Bronchial epithelial cell (primary cell): ENCODE measurements at places on chromosomes 2 and 18.

- DNase-seq, result no peak
Measured at GRCh38 chr2:96506907-96507240, 1.7 kb upstream of the NEURL3 start.

DNA sequence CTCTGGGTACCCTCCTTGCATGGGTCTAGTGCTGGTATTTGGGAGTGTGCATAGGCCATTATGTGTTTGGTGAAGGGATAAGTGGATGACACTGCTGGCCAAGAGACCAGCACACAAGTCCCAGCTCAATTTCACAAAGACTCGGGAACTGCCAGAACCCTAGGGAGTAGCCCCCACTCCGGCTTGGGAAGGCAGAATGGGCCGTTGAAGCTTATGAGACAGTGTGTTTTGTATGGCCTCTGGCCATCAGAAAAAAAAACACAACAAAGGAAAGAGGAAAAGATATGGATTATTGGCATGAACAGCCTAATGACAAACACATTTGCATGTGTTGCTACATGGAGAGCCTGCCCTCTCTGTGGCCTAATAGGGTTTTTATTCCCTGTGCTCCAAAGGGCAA, 144.2 kb downstream of the TTC32 start:
- no peak for DNase-seq

DNA sequence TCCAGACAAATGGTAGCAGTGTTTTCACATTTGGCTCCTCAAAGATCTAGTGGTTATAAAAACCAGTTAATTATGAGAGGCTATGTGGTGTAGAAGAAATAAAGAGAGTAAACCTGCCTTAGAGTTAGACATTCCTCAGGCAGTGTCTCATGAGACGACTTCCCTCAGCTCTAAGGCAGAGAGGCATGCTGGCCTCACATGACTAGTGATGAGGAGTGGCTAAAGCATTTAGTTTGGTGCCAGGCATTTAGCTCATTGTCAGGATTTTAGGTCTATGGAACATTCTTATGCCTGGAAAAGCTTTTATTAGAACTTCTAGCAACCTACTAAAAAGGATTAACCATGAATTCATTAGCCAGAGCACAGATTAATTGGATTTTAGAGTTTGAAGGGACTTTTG, 90.3 kb downstream of the RPRM start:
- DNase-seq, result peak; percentile 11

GRCh38 chr18:38957736-38958135, 1392.1 kb upstream of the CELF4 start:
- DNase-seq, result no peak

DNA sequence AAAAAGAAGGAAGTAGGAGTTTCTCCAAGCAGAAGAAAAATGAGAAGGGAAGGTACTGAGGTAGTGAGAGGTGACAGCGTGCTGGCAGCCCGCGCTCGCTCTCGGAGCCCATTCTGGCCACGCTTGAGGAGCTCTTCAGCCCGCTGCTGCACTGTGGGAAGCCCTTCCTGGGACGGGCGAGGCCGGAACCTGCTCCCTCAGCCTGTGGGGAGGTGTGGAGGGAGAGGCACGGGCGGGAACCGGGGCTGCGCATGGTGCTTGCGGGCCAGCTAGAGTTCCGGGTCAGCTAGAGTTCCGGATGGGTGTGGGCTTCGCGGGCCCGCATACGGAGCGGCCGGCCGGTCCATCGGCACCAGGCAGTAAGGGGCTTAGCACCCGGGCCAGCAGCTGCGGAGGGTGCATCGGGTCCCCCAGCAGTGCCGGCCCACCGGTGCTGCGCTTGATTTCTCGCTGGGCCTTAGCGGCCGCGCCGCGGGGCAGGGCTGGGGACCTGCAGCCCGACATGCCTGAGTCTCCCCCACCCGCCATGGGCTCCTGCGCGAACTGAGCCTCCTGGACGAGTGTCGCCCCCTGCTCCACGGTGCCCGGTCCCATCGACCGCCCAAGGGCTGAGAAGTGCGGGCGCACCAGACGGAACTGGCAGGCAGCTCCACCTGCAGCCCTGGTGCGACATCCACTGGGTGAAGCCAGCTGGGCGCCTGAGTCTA, 11.1 kb upstream of the CYS1 start:
- no peak for DNase-seq

DNA sequence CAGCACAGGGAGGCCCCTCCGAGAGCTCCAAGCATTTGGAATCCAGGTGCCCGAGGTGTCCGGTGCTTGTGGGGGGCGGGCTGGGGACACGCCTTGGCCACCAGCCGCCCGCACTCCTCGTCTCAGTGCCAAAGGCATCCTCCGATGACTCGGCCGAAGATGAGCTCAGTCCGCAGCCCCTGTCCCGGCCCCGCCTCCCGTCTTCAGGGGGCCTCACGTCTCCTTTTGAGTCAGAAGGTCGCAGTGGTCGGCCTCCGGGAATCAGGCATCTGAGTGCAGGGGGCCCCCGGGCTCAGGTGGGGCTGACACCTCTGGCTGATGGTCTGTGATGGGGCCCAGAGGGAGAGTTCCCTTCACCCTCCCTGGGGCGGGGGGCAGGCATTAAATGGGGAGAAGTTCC, 74.8 kb downstream of the NFATC1 start:
- no peak for DNase-seq

GRCh38 chr18:26091047-26091630, 726 bp upstream of the SS18 start:
- DNase-seq, result no peak

GRCh38 chr18:25230658-25231326, 121.2 kb downstream of the ZNF521 start:
- DNase-seq, result peak; percentile 50

GRCh38 chr2:100786297-100786658, 33.7 kb upstream of the NPAS2 start:
- peak; percentile 90 for DNase-seq

GRCh38 chr2:171554991-171555615, 32.8 kb downstream of the CYBRD1 start:
- DNase-seq, result no peak

DNA sequence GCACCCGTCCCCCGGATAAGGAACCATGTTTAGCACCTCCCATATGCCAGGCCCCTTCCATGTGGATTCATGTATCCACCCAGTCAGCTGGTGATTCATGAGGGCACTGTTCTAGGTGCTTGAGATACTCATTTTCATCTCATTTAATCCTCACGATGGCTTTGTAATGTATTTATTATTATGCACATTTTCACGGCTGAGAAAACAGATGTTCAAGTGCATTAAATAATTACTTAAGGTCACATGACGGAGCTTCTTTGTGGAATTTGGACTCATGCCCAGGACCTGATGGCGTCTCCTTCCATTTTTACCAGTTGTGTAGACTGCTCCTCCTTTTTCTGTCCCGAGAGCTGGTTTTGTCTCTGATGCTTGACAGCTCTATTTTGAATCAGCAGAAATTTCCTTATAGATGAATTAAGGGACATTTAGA, 72.2 kb upstream of the RBM44 start:
- DNase-seq, result peak; percentile 68

GRCh38 chr2:64840426-64840881, 148.7 kb upstream of the SLC1A4 start:
- no peak for DNase-seq

DNA sequence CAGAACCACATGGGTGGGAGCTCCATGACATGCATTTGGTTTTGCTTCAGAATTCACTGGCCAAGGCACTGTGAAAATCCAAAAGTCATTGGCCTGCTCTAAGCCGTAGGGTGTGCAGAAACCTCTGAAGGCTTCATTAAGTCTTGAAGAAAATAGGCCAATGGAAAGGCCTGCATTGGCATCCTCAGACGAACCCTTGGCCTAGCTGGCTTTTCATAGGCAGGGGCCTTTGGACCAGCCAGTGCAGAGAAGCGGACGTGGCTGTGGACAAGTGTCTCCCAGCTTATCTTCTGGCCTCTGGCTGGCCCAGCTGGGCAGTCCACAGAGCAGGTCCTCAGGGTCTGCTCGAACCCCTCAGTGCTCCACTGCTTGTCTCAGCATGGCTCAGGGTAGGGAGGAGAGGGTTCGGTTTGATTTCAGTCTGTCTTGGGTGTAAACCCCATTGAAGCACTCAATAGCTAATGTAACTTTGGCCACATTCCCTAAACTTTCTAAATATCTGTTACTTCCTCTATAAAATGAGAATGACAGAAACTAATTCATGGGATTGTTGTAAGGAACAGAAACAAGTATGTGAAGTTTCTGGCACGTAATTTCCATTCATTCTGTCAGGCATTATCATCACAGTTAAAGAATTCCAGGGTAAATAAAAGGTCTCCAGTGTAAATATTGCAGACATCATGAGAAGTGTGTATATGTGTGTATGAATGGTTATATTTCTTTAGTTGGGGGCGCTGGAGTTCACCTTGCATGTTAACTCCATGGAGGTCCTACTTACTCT, 125.5 kb downstream of the TFCP2L1 start:
- DNase-seq, result peak; percentile 49

DNA sequence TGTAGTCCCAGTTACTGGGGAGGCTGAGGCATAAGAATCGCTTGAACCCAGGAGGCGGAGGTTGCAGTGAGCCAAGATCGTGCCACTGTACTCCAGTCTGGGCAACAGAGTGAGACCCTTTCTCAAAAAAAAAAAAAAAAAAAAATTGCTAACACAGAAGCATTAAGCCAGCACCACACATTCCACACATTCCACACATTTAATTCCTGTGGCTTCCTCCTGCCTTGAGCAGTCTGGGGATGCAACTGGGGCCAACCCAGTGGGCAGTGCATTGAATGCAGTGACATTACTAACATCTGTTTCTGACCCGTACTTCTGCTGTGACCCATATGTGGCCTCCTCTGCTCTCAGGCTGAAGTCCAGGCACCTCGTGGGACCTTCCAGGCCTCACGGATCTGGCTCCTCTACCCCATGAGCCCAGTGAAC, 107.0 kb downstream of the BCL2L11 start:
- DNase-seq, result no peak

DNA sequence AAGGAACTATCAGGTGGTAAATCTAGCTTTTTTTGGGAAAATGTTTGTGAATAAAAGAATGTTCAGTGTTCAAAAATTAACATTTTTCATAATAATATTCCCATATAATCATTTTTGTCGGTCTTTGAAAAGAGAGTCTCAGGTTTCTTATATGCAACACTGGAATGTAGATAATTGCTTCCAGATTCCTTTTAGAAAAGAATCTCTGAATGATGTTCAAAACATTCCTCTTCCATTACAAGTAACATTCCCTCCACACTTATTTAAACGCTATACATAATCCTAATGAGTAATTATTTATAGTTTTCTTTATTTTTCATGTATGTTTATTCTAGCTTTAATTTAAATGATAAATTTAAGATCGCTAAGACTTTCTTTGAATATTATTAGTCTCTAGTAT, 7.0 kb downstream of the ZSWIM2 start:
- DNase-seq, result no peak

DNA sequence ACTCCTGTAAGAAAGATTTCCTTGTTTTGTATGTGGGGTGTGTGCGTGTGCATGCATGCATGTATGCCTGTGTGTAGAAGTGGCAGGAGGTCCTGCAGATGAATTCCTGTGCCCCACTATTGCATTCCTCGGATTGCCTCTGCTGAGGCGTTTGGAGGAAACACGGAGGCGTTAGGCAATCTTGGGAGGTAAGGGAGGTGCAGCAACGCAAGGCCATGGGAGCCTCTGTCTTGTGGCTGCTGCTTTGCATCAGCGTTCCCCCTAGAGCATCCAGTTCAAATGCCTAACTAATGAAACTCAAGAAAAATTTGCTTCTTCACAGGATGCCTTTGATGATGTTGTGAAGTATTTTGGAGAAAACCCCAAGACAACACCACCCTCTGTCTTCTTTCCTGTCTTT, 80.0 kb downstream of the PRPF40A start:
- DNase-seq, result no peak

DNA sequence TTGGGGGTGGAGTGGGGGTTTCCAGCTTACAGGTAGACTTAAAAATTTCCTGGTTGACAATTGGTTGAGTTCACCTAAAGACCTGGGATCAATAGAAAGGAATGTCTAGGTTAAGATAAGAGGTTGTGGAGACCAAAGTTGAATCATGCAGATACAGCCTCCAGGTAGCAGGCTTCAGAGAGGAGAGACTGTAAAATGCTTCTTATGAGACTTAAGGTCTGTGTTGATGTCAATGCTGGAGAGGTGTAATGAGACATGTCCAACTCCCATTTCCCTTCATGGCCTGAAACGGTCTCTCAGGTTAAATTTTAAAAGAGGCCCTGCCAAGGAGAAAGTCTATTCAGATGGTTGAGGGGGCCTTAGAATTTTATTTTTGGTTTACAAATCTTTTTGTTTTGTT, 38.5 kb upstream of the RND3 start:
- peak; percentile 83 for DNase-seq

DNA sequence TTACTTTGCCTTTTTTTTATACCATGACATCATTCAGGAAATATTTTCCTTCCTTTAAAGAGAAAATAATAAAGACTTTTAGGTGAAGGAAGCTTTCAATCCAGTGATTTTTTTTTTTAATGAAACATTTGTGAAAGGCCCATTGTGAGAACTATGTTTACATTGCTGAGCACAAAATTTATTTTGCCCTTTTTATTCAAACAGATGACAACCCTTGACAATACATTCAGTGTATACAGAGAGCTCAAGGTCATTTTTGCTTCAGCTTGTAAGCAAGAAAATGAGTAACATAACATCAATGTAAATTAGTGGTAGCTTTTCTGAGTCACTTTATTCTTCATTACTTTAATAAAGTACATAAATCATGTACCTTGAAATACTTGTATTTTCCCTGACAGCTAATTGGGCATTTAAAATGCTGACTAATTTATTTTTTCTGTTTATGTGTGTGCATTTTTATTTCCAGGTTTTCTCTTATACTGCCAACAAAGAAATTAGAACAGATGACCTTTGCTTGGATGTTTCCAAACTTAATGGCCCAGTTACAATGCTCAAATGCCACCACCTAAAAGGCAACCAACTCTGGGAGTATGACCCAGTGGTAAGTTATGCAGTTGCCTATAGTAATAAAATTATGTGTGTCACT, 121.6 kb downstream of the GALNT1 start:
- no peak for DNase-seq

- no peak for DNase-seq
Measured at GRCh38 chr18:60247103-60247502, 125.5 kb downstream of the MC4R start.

DNA sequence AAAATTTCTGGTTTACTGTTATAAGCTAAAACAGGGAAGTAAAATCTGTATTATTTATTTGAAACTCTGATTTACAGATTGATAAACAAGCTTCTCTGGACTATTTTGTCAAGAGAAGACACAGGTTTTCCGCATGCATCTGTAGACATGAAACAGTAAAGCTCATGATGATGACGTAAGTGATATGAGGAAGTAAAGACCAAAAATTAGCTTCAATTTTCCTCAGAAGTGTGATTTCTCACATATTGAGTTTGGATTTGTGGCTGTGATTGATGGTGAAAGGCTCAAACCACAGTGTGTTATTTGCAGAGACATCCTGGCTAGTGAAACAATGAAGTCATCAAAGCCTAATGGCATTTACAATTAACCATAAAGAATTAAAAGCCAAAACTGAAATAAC, 12.6 kb upstream of the LONRF2 start:
- no peak for DNase-seq

- no peak for DNase-seq
Measured at GRCh38 chr18:78296166-78296565, 683.5 kb upstream of the SALL3 start.

DNA sequence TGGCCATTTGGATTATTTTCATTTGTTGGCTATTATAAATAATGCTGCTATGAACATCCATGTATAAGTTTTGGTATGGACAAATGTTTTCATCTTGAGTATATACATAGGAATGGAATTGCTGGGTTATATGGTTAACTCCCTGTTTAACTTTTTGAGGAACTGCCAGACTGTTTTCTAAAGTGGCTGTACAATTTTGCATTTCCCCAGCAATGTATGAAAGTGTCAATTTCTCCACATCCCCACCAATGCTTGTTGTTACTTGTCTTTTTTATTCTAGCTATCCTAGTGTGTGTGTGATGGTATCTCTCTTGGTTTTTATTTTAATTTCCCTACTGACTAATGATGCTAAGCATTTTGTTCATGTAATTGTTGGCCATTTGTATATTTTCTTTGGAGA, 90.6 kb upstream of the CYP26B1 start:
- DNase-seq, result peak; percentile 34
